ENCODE measurements at places on chromosomes 4 and X.

DNA sequence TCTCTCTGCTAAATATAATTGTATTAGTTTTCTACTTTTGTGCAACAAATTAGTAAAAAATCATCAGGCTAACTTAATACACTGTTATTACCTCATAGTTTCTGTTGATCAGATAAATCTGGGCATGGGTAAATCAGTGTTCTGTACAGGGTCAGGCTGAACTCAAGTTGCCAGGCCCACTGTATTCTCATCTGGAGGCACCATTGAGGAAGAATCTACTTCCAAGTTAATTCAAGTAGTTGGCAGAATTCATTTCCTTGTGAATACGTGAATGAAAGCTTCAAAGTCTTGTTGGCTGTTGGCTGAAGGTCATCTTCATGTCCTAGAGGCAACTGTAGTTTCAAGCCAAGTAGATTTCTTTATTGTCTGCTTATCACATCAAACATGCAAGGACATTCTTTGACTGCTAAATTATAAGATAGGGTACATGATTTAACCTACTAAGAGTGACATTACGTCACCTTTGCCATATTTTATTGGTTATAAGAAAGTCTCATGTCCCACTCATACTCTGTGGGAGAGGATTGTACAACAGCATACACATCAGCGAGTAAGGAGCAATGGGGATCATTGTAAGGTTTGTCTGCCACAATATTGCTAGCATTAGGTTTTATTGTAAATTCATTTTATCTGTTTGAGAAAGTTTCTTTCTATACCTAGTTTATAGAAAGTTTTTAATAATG is 1219.0 kb downstream of the ARAP2 start:
- DNase-seq, result no peak

DNA sequence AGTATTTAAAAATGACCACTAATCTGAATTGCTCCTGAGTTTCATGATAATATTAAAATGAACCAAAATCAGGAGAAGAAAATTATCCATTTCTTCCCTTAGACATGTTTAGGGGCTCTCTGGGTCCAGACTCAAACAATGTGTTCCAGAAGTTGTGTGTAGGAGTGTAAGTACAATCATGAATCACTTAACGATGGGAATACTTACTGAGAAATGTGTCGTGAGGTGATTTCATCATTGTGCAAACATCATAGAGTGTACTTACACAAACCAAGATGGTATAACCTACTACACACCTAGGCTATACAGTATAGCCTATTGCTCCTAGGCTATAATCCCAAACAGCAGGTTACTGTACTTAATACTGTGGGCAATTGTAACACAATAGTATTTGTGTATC is 74.8 kb downstream of the STPG2 start:
- no peak for DNase-seq

GRCh38 chr4:44120646-44121045 is 328.0 kb downstream of the KCTD8 start:
- no peak for DNase-seq

DNA sequence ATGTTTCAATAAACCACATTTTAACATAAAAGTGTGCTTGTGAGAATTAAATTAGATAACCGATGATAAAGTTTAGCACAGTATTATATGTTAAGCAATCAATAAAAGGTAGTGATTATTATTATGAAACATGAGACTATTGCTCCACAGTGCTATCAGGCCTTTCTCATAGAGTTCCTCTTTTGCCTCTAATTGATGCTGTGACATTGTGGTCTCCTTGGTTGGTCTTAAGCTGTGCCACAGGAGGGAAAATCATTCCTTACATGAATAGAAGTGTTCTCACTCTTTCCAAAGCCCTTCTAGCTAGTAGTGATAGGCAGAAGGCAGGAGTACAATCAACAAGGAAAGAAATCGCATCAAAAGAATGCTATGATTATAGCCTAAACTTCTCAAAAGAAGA is 9.2 kb upstream of the PDHA2 start:
- DNase-seq, result no peak

GRCh38 chr4:100582146-100582545 is 64.3 kb upstream of the EMCN start:
- DNase-seq, result no peak
